ENCODE measurements at places on chromosomes 11 and 22.

DNA sequence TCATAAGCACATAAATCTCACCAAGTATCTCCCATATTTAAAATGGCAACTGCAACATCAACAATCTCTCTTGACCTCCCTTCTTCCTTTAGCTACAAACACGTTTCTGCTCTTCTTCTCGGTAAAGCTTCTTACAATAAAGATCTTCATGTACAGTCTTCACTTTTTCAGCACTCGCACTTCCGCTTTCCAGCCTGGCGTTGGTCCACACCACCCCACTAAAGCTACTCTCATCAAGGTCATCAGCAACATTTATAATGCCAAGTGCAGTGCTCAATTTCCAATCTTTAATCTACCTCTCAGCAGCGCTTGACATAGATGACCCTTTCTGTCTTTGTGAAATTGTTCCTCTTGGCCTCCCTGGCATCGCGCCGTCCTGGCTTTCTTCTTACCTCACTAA is 33.6 kb downstream of the NTM start:
- no peak for DNase-seq

DNA sequence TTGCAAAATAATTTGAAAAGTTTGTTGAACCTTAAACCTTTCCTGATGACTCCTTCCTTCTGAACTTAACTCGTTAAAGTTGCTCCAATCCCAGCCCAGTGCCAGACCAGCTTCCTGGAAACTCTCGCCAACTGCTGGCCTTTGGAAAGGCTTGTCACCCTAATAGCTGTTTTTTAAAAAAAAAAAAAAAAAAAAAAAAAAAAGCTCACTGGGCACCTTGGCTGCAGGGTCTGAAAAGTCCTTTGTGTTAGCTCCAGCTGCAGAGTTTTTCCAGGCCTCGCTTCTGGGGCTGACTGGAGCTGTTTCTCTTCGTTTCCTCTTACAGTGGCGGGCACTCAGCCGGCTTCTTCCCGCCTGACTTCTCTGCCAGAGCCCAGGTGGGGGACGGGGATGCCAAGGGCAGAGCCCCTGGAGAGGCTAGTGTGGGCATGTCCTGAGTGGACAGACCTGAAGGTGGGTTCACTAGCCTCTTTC is 25.1 kb downstream of the KCNQ1OT1 start:
- DNase-seq = no peak

GRCh38 chr11:2671748-2672147 is 28.0 kb downstream of the KCNQ1OT1 start:
- no peak for DNase-seq

GRCh38 chr22:32596471-32596870 is 121.9 kb downstream of the FBXO7 start:
- DNase-seq = no peak

DNA sequence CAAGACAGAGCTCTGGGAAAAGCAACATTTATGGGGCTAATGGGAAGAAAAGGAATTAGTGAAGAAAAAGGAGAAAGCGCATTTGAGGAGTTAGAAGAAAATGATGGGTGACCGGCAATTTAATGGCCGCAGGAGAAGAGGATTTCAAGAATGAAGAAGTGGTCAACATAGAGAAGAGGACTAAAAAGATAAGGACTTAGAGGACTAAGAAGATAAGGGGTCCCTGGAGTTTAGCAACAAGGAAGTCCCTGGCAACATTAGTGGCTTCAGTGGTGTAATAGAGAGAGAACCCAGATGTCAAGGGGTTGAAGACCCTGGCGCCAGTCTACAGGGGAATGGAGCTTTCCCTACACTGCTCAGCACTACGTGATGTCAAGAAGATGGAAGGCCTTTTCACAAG is 32.3 kb downstream of the WEE1 start:
- DNase-seq = no peak

DNA sequence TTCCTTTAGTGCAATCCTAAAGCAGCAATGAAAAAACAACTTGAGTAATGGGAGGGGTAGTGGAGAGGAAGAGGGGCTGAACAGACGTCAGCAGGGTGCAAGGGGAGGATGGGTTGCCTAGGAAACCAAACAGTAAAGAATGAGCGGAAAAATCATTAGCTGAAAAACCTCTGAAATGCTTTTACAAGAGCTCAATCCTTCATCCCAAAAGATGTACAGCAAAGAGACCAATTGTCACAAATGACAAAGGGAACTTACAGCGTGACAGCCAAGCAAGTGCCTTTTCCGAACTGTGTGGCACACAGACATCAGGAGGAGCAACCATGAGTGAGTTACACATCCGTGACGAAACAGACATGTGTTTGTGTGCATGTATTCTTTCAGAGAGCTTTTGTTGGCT is 104.6 kb downstream of the SIK3 start:
- no peak for DNase-seq

DNA sequence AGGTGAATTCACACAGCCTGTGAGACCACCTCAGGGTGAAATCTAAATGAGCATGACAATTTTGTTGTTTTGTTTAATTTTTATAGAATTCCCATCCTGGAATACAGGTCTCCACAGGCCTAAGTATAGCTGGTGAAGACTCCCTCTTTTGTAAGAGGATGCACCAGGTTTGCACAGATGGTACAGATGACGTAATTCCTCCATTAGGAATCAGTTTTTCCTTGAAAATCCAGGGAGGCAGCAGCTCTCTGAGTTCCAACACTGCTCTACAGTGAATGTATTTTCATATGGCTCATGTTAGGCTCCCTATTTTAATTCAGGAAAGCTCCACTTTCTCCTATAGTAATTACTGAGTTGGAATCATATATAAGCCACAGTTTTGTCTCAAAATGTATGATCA is 47.2 kb downstream of the USP28 start:
- DNase-seq = no peak

DNA sequence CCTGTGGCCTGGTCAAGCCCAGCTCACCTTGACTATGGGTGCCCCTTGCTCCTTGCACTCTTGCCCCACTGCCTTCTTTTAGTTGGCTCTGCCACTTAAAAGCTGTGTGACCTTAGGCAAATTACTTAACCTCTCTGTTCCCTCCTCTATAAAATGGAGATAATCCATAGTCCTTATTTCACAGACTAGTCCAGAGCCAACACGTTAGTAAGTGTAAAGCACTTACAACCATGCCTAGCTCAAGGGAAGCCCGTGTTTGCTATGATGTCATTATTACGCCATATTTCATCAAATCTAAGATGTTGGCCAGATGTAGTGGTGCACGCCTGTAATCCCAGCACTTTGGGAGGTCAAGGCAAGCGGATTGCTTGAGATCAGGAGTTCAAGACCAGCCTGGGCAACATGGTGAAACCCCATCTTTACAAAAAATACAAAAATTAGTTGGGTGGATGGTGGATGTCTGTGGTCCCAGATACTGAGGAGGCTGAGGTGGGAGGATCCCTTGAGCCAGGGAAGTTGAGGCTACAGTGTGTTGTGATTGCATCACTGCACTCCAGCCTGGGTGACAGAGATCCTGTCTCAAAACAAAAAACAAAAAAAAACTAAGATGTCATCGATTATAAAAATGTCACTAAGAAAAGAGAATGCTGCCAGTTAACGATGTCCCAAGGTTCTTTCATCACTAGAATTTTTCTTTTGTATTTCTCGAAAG is 2.3 kb upstream of the CCDC88B start:
- DNase-seq = no peak

DNA sequence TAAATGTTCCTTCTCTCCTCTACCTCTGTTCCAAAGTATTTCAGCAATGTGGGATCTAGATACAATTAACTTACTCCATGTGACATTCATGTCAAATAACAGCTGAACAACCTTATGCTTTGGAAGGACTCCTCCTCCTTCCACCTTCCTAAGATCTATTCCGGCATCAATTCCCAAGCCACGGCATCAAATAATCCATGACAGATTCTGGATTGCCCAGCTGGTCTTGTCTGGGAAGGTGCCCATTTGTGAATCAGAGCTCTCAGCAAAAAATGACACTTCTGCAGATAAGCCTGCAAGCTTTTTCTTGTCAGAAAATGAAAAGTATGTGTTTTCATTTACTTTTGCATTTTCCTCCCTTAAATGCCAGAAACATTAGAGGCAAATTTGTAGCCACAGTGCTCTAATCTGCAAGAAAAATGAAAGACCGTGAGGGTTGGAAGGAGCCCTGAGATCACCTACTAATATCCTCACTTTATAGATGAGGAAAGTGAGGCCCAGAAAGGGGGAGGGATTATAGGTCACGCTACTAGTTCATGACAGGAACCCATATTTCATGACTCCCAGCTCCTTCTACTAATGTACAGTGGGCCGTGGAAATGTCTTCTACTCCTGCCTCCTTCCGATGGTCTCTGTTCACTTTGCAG is 124.0 kb downstream of the ME3 start:
- DNase-seq = no peak

DNA sequence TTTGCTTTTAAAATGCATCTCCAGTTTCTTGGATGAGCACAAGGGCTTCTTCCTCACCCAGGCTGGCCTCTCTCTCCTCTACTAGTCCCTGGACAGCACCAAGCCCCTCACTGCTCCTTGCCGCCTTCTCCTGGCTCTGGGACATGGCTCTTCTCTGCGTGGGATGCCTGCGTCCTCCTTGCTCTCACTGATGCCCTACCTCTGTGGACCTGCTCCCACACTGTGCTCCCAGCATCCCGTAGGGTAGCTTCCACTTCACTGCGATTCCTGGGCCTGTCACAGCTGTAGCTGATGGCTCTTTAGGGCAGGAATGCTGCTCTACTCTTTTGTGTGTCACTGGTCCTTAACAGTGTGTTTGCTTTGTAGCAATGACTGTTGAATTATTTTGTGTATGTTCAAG is 136.3 kb downstream of the SNX19 start:
- DNase-seq = no peak

DNA sequence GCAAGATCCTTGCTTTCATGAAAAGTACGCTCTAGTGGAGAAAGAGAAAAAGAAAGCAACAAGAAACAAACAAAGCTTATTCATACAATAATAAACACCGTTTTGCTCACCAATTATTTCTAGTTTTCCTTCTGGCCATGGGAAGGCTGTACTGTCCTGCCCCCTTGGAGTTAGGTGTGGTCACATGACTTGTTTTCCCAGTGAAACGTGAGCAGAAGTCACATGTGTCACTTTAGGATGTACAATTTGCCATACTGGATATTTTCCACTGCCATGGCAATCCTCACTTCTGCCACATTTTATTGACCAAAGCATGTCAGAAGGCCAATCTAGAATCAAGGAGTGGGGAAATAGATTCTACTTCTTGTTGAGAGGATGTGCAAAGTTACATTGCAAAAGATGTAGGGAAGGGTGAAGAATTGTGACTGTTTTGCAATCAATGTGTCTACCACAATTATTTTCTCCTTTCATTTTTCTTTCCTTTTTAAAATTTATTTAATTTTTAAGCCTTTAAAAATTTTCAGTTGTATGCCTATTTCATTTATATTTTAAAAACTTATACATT is 24.3 kb upstream of the TRAF6 start:
- DNase-seq = no peak

GRCh38 chr11:36019005-36019596 is 75.2 kb downstream of the LDLRAD3 start:
- DNase-seq = no peak

DNA sequence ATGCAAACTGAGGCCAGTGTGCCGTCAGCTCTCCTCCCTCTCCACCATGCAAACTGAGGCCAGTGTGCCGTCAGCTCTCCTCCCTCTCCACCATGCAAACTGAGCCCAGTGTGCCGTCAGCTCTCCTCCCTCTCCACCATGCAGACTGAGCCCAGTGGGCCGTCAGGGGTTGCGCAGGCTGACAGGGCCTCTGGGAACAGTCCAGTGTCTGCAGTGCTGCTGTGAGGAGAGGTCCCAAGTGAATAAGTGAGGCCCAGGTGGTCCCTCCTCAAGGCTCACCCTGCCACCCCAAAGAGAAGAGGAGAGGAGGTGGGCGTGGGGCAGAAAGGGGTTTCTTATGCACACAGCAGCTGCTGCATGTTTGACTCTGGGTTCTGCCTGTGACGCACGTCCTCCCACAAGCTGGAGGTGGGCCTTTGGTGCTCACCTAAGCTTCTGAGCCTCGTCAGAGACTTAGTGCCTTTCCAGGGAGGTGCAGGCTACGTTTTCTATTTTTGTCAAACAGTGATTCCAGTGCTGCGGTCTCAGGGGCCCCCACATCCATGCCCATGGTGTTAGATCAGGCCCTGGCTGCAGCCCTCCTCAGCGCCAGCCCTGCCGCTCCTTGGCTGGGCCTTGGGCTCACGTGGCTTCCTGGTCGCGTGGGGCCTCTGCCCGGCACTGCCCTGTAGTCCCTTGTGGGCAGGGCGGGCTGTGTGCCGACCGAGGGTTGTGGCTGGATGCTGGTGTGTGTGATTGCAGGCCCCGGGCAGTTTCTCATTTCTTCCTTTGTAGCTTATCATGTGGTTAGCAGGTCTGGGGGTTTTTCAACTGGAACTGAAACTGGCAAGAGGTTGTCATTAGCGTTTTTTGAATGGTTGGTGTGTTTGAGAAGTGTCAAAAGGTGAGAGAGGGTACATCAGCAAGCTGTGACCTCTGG is 7.1 kb downstream of the TPCN2 start:
- no peak for DNase-seq

- DNase-seq = no peak
Observed at GRCh38 chr22:29873943-29874342, 9.0 kb upstream of the MTMR3 start.
